Sigmoid colon (tissue), 7 donors: ENCODE measurements at places on chromosomes 7 and 10. TPM values are rescaled to one million over a fixed set of nuclear protein-coding genes. Genes with fewer than 3 reads are reported as not detected.

GRCh38 chr10:101020427-101021075 is 10.4 kb downstream of the PDZD7 start:
- DNase-seq = no peak

DNA sequence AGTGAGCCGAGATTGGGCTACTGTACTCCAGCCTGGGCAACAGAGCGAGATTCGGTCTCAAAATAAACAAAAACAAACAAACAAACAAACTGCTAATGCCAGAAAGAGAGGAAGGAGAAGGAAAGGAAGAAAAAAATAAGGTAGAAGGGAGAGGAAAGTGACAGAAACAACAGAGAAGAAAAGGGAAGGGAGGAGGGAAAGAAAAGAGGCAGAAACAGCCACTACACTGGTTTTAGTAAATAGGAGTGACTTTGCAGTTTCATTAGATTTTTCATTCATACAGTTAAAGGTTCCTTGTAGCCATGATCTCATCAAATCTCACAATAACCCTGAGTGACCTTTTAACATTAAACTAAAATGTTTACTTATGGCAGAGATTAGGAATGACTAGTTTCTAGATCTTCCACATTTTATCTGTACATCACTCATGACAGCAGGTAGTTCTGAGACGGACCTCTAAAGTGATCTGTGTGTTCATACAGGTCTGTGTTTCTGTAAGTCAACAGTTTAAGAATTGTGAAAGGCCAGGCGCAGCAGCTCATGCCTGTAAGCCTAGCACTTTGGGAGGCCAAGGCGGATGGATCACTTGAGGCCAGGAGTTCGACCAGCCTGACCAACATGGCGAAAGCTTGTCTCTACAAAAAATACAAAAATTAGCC is 191.3 kb upstream of the KLF14 start:
- no peak for DNase-seq

GRCh38 chr10:17214526-17214925 is 13.1 kb upstream of the TRDMT1 start:
- no peak for DNase-seq

DNA sequence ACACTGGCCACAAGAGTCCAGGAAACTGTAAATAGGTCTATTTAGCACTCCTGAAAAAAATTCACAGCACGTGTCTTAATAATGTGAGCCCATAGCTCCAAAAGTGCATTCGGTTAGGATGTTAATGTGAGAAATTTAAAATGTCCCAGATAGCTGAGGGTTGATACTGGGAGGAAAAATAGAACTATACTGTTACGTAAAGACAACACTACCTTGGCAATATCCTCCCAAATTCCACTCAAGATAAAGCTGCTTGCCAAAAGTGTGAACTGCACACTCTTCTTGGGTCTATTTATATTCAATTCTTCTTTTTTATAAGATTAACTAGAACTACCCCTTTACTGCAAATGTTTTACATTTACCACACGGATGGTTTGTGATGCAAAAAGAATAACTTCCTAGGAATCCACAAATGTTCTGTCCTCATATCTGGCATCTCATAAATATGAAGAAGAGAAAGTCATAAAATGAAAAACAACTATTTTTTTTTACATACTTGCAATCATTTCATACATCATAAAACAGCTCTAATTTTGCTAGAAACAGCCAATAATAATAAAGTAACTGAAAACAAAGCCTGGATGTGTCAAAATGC is 10.4 kb downstream of the RAB11FIP2 start:
- no peak for DNase-seq

DNA sequence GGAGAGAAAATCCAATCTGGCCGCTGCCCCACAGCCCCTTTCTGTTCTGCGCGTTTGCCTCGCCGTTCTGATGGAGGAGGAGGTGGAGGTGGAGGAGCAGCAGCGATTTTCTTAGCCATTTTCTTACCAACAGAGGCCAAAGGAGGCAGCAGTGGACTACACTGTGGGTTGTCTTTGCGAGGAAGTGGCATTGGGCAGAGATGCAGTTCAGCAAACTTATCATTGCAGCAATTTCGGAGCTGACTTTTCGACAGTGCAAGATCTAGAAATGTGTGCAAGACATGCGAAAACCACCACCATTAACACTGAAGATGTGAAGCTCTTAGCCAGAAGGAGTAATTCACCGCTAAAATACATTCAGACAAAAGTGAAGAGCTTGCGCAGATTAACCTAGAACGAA is 1.9 kb upstream of the ARL4A start:
- no peak for DNase-seq

- DNase-seq = no peak
Measured at GRCh38 chr7:159143780-159144757, 598 bp downstream of the VIPR2 start.

DNA sequence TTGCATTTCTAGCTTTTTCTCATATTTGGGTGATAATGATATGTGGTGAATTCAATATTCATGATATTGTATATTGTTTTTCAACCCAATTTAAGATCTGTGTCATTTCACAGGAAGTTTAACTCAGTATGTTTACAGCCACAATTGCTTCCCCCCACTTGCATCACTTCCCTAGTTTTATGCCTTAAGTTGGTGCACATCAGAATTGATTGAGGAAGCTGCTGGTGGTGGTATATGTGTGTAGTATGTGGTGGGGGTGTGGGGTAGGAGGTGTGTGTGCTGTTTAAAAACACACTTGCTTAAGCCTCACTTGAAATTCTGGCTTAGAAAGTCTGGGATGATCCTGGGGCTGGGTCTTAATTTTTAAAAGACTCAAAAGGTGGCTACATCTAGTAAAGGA is 245.1 kb upstream of the AOAH start:
- DNase-seq = no peak

Gene NUP205
- 37.5 TPM for total RNA-seq

Gene LEP
- 0.16 TPM for total RNA-seq

Gene ITIH5
- 111 TPM for total RNA-seq

Gene PDE1C
- 11.4 TPM for total RNA-seq
